Ecto neural progenitor cell (in vitro differentiated cells): ENCODE measurements at places on chromosomes 2 and 18.

GRCh38 chr18:47748093-47748796 is 182.2 kb downstream of the SMAD2 start:
- DNase-seq: no peak

- DNase-seq: no peak
These were observed 1402.0 kb upstream of the PIK3C3 start for GRCh38 chr18:40553029-40553428.

GRCh38 chr2:230827774-230828271 is 36.9 kb upstream of the ITM2C start:
- no peak for DNase-seq

GRCh38 chr2:238864207-238865014 is 16.5 kb downstream of the TWIST2 start:
- peak; percentile 75 for DNase-seq

DNA sequence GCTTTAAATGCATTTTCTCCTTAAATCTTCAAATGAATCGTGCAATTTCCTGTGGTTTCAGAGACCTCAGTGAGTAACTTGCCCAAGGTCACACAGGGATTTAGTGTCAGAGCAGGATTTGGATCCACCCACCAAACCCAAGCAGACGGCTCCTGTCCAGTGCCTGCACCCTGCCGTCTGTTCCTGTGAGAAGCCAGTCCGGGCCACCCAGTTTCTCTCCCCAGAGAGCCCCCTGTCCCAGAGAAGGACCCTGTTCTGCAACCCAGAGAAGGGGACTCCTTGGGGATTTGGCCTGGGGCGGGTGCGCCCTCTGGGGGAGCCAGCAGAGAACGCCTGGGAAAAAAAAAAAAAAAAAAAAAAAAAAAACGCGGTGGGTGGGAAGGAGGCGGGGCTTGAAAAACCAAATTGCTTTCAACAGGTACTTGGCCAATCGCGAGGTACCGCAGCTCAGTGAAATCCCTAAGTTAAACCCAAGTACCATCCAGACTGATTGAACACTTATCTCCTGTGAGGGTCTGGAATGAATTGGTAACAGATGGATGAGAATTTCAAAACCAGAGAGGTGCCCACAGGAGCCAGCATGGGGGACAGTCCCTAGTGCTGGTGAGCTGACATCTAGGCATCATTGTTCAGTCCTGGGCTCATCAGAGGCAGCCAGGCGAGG is 30.9 kb upstream of the REEP1 start:
- peak; percentile 77 for DNase-seq

DNA sequence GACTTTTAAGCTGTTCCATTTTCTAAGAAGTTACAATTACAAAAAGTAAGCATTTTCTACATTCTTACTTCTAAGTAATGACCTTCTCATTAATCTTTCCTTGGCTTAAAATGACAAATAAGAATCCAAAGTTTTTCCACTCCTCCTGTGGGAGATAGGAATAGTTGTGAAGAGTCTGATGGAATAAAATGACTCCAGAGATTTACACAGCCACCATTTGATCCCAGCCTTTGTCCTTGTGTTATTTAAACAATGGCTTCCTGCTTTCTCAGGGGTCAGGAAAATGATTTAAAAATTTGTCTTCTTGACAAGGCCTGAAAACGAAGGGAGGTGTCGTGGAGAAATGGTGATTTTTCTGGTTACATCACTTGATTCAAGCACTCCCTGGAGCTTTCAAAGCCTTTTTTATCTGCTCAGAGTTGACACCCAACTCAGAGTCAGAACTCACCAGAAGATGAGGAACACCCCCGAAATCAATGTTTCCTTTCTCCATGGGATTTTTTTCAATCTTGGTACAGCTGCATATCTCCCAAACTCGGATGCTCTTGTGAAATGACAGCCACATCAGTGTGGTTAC is 106.5 kb downstream of the GALNT3 start:
- no peak for DNase-seq

DNA sequence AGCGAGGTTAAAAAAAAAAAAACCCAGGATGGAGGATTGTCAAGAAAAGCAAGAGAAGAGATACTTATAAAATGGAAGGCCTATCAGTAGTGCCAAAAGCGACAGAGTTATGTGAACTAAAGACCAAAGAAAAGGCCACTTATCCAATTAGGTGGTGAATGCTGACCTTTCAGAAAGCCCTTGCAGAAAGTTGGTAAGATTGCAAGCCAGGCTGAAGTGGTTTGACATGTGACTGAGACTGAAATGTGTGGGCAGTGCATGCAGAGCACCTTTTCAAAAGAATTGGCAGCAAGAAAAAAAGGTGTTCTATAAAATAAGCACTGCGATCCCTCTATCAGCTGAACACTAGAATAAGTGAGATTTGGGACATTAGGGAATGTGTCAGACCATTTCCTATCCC is 379.4 kb upstream of the FAM98A start:
- no peak for DNase-seq

DNA sequence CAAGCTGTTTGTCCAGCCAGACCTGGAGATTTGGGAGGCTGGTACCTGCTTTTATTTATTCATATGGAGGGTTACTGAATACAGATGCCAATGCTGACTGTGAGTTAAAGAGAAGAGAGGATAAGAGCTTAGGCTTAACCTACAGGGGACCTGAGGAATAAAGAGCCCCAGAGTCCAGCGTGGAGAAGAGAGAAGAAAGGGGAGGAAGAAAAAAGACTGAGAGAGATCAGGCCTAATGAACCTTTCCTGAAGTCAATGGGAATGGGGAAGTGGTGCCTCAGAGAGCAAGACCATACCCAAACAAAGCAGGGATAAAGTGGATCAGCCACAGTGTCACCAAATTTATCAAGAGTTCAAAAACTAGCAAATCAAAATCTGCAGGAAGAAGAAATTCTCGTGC is 348.6 kb upstream of the KCNH7 start:
- no peak for DNase-seq

GRCh38 chr2:129491308-129491707 is 488.2 kb upstream of the RAB6C start:
- DNase-seq: no peak

- no peak for DNase-seq
These were observed 77.2 kb downstream of the NEURL3 start for GRCh38 chr2:96427917-96428316.

DNA sequence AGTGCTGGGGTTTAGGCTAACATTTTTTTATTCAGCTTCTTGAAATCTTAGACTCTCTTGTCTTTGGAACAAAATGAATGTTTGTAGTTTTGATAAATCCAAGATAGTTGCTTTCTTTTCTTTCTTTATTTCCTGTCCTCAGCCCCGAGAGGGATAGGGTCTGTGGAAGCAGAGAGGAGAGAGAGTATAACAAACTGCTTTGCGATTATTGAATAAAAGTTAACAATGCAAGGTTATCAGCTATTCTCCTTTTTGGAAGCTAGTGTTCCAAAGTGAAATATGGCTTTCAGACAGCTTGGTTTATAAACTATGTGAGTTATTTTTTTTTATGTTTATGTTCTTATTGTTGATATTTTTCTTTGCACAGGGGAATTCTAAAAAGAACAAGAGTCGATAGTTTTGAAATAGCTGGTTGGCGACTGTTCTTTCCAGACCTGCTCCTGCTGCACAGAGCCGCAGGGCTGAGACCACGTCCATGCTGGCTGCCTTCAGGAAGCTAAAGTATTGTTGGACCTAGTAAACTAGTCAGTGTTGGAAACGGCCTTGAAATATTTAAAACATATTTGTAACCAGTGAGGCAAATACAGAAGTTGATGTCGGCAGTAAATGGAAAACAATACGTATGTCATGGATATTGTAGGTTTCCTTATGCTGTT is 15.5 kb upstream of the STON1 start:
- no peak for DNase-seq

- DNase-seq: no peak
These were observed 2.7 kb upstream of the PPP4R1 start for GRCh38 chr18:9617006-9617542.

GRCh38 chr2:1595274-1595673 is 149.0 kb downstream of the PXDN start:
- no peak for DNase-seq

GRCh38 chr2:142874293-142874814 is 3.1 kb upstream of the KYNU start:
- no peak for DNase-seq

- no peak for DNase-seq
These were observed 4.0 kb upstream of the ANKRD12 start for GRCh38 chr18:9132628-9133027.

- DNase-seq: no peak
These were observed 4.3 kb downstream of the AGPS start for GRCh38 chr2:177396703-177397460.

DNA sequence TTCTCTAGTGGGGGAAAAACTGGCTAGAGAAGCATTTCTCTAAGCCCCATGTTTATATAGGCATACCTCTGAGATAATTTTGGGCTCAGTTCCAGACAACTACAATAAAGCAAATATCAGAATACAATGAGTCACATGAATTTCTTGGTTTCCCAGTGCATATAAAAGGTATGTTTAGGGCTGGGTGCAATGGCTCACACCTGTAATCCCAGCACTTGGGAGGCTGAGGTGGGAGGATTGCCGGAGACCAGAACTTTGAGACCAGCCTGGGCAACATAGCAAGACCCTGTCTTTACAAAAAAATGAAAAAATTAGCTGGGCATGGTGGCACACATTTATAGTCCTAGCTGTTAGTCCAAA is 22.2 kb downstream of the TSN start:
- no peak for DNase-seq

DNA sequence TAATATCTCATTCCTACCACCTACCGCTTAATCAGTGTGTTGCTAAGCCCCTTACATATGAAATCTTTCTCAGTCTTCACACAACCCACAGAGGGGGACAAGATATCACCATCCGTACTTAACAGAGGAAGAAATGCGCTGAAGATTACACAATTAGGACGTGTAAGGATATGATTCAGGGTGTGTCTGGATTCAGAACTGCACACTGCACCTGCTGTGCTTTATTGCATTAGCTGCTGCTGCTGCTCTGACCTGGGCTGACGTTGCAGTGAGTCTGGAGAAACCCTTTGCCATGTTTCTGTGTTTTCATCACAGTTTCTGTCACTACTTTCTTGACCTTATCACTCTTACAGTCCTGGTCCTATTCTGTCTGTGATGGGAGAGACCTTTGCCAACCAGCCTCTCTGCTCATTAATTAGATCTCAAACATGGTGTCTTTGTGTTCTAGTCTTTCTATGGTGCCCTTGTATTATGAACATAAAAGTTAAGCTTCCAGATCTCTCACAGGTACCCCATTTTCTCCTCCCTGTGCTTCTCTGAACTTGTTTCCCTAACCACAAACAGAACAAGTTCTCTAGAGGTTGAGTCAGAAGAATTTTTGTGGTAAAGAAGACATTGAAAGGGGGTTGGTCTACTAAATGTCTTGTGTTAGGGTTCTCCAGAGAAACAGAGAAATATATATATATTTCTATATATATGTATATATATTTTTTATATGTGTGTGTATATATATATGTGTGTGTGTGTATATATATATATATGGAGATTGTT is 92.9 kb upstream of the CYP1B1 start:
- no peak for DNase-seq

DNA sequence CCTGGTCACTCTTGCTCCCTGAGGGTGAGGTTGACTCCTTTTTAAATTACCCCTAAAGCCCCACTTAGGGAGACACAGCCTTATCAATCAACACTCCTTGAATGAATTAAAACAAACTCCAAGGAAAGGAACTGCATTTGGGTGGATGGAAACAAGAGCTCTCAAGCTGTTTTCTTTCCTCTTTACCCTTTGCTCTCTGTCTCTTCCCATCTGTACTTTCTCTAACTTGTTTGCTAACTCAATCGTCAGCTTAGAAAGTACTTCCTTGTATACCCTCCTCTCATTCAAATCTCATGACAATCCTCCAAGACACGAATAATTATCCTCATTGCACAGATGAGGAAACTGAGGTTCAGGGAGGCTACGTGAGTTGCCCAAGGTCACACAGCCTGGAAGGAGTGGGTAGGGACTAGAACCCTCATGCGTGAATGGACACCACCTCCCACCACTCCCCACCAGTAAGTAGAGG is 32.7 kb downstream of the ZFP36L2 start:
- no peak for DNase-seq

GRCh38 chr2:68423966-68424650 is 43.0 kb downstream of the FBXO48 start:
- DNase-seq: no peak

- no peak for DNase-seq
These were observed 12.8 kb upstream of the TMEM237 start for GRCh38 chr2:201656102-201656501.

- no peak for DNase-seq
These were observed 618.6 kb downstream of the ZEB2 start for GRCh38 chr2:143901185-143901842.

DNA sequence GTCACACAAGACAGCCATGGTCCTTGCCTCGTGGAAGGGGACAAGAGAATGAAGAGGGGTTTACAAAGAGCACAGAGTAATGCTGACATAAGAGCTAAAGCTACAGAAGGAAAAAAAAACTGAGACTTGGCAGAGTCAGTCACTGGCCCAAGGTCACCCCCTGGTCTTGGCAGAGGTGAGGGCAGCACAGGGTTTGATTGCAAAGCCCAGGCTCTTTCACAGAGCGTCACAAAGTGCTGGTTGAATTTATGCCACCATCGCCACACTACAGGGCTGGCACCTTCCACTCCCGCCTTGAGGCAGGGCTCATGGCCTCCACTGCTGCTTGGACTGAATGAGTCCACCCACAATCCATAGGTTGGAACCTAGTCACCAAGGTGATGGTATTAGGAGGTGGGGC is 190.2 kb downstream of the INHBB start:
- no peak for DNase-seq

DNA sequence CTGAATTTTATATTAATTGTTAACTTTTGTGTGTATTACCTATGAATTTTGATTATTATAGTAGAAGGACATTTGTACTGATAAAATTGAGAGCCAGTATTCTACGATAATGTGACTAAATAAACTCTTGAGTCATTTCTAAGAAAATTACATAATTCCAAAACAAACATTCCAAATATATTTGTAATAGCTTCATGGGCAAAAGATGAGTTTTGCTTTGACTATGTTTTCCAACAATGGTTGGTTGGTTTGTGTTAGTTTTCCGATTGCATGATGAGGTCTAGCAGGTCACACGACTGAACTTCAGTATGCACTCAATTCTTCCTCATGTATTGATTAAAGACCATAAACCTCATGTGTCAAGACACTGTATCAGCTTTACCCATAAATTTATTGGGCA is 71.7 kb upstream of the WDR75 start:
- no peak for DNase-seq

GRCh38 chr2:61658841-61659780 is 121.0 kb upstream of the XPO1 start:
- no peak for DNase-seq

- DNase-seq: no peak
These were observed 1014.3 kb upstream of the CDH2 start for GRCh38 chr18:29191263-29191662.

- DNase-seq: peak; percentile 29
These were observed 76.8 kb downstream of the SOWAHC start for GRCh38 chr2:109690822-109691541.

DNA sequence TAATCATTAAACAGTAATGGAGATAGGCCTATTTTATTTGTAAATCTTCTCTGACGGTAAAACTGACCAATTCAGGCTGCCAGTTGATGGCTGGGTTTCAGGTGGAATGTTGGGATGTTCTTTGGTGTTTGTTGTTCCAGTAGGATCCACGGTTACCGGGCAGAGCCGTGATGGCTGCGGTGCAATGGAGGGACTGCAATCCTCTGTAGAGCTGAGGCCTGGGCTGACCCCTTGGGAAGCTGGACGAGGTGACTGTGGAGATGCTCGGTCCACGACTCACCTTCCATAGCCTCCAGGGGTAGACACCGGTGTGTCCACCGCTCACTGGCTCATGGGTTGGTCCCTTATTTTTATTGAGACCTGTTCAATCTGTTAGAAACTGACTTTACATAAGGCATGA is 42.5 kb downstream of the ZNF519 start:
- DNase-seq: no peak

GRCh38 chr2:241814643-241815476 is 5.9 kb downstream of the NEU4 start:
- DNase-seq: peak; percentile 49
